ENCODE measurements at places on chromosomes 1 and 21.

GRCh38 chr1:175922254-175922881, 179.0 kb upstream of the TNR start:
- no peak for DNase-seq

DNA sequence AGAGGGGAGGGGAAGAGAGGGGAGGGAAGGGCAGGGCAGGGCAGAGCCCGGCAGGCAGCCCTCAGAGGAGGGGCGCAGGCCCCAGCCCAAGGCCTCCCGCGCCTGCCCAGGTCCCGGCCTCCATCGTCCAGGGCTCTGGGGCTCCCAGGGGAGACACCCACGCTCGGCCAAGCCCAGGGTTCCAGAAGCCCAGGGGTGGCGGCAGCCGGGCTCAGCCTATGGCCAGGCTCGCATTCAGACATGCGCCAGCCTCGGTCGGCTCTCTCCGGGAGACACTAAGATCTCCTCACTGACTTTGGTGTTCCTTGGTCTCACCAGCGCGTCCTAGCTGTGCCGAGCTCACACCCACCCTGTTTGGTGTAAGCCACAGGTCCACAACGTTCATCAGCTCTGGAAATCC, 7.1 kb upstream of the ANKRD65 start:
- DNase-seq = no peak

GRCh38 chr1:61253059-61253735, 170.8 kb downstream of the NFIA start:
- no peak for DNase-seq

GRCh38 chr1:58155418-58156123, 391.0 kb downstream of the OMA1 start:
- DNase-seq = no peak

DNA sequence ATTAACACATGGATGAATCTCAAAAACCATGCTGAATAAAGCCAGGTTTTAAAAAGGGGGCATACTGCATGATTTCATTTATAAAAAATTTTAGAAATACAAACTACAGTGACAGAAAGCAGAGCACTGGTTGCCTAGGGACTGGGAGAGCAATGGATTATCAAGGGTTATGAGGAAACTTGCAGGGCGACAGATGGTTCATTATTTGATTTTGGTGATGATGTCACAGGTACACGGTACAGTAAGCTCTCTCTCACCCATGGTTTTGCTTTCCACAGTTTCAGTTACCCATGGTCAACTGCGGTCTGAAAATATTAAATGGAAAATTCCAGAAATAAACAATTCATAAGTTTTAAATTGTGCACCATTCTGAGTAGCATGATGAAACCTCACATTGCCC, 14.1 kb downstream of the VAMP4 start:
- DNase-seq = no peak

- no peak for DNase-seq
Observed at GRCh38 chr1:228917755-228918154, 182.5 kb downstream of the RHOU start.

GRCh38 chr1:182575540-182576149, 13.4 kb downstream of the RNASEL start:
- no peak for DNase-seq

- DNase-seq = no peak
Observed at GRCh38 chr1:75438355-75438754, 172.6 kb downstream of the SLC44A5 start.

GRCh38 chr21:35399706-35400105, 350.6 kb upstream of the RUNX1 start:
- DNase-seq = no peak

- DNase-seq = no peak
Observed at GRCh38 chr1:235101558-235102258, 26.9 kb downstream of the TOMM20 start.

- DNase-seq = no peak
Observed at GRCh38 chr1:7930645-7931445, 9.8 kb downstream of the TNFRSF9 start.

DNA sequence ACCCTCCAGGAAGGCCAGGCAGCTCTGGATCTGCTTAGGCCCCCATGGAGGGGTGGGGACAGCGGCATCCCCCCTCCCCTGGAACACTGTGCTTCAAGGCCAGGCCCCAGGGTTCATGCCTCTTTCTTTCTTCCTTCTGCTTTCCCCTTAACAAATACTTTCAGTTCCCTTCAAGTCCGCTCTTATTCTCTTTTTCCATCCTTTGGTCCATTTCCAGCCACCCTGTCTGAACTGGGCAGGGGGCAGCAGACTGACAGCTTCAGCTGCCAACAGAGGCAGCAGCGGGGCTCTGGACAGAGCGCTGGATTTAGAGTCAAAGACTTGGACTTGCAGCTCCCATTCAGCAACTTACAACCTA, 1.1 kb upstream of the CD244 start:
- no peak for DNase-seq

DNA sequence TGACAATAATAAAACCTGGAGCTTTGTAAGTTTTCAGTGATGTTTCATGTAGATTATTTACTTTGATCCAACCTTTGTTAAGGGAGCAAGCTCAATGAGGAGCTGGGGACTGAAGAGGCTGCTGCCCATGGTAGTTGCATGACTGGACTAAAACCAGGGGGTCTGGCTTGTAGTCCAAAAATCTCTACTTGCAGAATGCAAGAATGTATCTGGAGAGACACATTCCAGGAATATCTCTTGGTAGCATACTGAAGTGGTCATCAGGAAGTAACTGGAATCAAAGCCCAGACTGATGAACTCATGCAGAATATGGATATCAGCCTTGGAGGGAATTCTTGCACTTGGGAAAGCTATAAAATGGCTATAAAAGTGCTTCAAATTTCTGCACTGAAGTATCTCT, 5.8 kb upstream of the KIAA0040 start:
- DNase-seq = no peak

DNA sequence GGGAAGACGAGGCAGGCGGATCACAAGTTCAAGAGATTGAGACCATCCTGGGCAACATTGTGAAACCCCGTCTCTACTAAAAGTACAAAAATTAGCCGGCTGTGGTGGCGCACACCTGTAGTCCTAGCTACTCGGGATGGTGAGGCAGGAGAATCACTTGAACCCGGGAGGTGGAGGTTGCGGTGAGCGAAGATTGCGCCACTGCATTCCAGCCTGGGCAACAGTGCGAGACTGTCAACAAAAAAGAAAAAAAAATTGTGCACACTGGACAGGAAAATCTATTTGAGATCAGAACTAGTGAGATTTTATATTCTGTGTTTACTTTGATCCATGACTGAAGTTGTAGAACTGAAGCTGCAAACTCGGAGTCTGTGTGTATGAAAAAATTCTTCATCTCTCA, 40.2 kb downstream of the SNRPE start:
- DNase-seq = no peak

GRCh38 chr1:50523548-50523947, 100.3 kb upstream of the DMRTA2 start:
- no peak for DNase-seq

DNA sequence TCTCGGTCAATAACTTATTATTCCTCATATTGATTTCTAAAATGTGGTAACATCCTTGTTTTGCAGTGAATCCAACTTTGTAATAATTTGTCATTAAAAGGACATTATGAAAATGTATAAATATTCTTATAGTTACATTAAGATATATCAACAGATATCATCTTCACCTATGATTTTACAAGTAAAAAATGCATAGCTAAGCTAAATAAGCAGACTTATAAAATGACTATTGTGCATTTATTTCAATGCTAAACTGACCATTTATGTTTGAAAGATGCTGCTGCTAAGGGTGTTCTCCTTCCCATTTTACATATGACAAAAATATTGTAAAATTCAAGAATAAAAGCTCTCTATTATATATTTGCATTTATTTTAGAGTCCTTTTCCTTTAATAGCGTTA, 7.8 kb downstream of the PROX1 start:
- no peak for DNase-seq

Measured in stimulated activated CD8-positive, alpha-beta memory T cell treated with anti-CD3 and anti-CD28 coated beads, Interleukin-7, amount 100 ng/mL, for 24 hours (primary cell).